Ascending aorta (tissue), 2 donors: ENCODE measurements at places on chromosomes 1 and 21. TPM values are rescaled to one million over a fixed set of nuclear protein-coding genes. Genes with fewer than 3 reads are reported as not detected.

SRGAP2B gene
- total RNA-seq, result 6.5 TPM

DNA sequence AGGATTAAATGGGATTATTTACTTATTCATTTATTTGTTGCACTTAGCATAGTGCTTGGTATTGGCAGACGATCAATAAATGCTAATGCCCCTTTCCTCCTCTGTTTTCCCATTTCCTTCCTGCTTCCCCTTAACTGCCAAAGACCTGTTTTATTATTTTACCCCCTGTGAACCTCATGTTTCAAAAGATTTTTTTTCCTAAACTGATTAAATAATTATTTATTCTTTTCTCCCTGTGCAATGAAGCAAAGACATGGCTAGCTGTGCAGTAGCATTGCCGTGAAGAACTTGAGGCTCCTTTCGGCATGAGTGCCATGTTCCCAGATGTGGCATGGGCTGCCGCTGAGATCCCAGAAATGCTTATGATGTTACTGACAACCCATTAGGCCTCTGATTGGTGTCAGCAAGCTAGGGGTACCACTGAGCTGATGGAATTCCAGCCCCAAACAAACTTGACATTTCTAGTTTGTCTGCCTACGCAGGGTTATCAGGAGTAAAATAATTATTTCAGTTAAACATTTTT is 266.4 kb upstream of the TMEM51 start:
- H3K27ac ChIP-seq, result no peak overlapping the region
- no peak for DNase-seq
- no peaks in the 10 kb centered on the region for H3K27me3 ChIP-seq

DNA sequence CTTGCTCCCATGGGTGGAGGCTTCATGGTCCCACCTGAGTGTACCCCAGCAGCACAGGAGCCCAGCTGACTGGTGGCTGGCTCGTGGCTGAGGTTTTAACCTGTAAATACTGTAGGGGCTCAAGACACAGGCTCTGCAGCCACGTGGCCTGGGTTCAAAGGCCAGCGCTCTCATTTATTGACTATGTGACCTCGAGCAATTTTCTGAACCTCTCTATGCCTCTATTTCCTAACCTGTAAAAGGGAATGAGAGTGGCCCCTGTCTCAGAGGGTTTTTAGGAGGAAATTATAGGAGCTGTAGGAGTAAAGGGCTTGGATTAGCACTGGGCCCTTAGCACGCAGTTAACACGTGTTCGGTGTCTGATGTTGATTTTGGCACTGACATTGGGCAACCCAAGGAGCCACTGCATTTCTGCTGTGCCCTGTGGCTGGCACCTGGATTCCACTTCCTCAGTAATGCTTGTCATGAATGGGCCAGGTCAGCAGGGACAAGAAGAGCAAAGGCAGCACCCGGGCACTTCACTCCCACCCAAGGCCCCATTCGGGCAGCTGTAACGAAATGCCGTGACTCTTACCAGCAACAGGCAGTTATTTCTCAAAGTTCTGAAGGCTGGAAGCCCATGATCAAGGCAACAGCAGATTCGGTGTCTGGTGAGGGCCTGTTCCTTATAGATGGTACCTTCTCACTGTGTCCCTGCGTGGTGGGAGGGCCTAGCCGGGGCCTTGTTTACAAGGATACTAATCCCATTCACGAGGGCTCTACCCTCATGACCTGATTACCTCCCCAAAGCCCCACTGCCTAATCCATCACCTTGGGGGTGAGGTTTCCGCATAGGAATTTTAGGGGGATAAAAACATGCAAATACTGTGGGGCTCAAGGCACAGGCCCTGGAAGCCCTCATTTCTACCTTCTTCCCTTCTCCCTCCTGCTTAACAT is 25.2 kb downstream of the ARHGEF10L start:
- peaks cover 64% of the 10 kb centered on the region for H3K4me1 ChIP-seq
- H3K27me3 ChIP-seq, result no peaks in the 10 kb centered on the region

- H3K27me3 ChIP-seq, result no peaks in the 10 kb centered on the region
- H3K4me1 ChIP-seq, result no peaks in the 10 kb centered on the region
- no peak overlapping the region for H3K27ac ChIP-seq
Observed at GRCh38 chr1:114145504-114146151, 8.0 kb downstream of the SYT6 start.

DNA sequence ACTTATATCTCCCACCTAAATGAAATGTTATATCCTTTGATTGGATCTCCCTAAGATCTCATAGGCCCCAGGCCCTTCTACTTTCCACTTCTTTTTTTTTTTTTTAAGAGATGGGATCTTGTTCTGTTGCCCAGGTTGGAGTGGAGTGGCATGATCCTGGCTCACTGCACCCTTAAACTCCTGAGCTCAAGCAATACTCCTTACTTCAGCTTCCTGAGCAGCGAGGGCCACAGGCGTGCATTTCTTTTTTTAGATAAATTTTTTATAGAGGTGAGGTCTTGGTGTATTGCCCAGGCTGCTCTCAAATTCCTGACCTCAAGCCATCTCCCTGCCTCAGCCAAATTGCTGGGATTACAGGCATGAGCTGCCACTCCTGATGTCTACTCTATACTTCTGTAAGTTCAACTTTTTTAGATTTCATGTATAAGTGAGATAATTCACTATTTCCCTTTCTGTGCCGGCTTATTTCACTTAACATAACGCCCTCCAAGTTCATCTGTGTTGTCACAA is 987.5 kb upstream of the NCAM2 start:
- H3K4me3 ChIP-seq, result no peak overlapping the region
- H3K27me3 ChIP-seq, result no peaks in the 10 kb centered on the region
- H3K4me1 ChIP-seq, result no peaks in the 10 kb centered on the region
- no peak overlapping the region for H3K27ac ChIP-seq
- DNase-seq, result no peak
- no peaks in the 10 kb centered on the region for H3K36me3 ChIP-seq

GRCh38 chr1:208461680-208462079 is 217.5 kb upstream of the PLXNA2 start:
- H3K27ac ChIP-seq, result no peak overlapping the region
- no peaks in the 10 kb centered on the region for H3K27me3 ChIP-seq
- no peak for DNase-seq
- H3K4me3 ChIP-seq, result no peak overlapping the region
- H3K36me3 ChIP-seq, result no peaks in the 10 kb centered on the region
- no peaks in the 10 kb centered on the region for H3K4me1 ChIP-seq

DNA sequence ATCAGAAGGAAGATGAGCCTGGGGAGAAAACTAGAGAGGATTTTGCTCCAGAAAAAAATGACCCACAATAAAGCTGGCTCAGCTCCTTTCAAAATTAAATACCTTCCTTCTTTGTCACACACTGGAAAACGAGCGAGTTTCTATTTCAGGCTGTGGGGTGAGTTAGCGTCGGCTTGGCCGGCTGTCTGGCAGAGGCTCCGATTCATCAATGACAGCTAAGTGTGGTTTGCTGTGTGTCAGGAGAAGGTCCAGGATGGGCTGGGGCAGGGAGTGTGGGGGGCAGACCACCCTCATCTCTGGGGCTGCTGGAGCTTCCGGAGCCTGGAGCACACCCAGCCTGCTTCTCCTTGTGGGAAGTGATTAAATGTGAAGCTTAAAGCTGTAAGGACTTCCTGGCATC is 120.2 kb downstream of the ETS2 start:
- peaks cover 35% of the 10 kb centered on the region for H3K4me1 ChIP-seq
- peak; percentile 42 for DNase-seq

DNA sequence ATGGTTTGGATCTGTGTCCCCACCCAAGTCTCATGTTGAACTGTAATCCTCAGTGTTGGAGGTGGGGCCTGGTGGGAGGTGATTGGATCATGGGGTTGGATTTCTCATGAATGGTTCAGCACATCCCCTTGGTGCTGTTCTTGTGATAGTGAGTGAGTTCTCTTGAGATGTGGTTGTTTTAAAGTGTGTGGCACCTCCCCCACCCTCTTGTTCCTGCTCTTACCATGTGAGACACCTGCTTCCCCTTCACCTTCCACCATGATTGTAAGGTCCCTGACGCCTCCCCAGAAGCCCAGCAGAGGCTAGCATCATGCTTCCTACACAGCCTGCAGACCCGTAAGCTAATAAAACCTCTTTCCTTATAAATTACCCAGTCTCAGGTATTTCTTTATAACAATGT is 55.8 kb downstream of the SUSD4 start:
- H3K27me3 ChIP-seq, result no peaks in the 10 kb centered on the region
- H3K36me3 ChIP-seq, result no peaks in the 10 kb centered on the region
- DNase-seq, result no peak
- no peak overlapping the region for H3K4me3 ChIP-seq
- H3K4me1 ChIP-seq, result no peaks in the 10 kb centered on the region
- no peak overlapping the region for H3K27ac ChIP-seq

KRTAP13-2 gene
- not detected for total RNA-seq

- no peak overlapping the region for H3K27ac ChIP-seq
- H3K36me3 ChIP-seq, result no peaks in the 10 kb centered on the region
- no peaks in the 10 kb centered on the region for H3K27me3 ChIP-seq
- no peaks in the 10 kb centered on the region for H3K4me1 ChIP-seq
Observed at GRCh38 chr1:4010284-4010683, 110.2 kb upstream of the C1orf174 start.

DNA sequence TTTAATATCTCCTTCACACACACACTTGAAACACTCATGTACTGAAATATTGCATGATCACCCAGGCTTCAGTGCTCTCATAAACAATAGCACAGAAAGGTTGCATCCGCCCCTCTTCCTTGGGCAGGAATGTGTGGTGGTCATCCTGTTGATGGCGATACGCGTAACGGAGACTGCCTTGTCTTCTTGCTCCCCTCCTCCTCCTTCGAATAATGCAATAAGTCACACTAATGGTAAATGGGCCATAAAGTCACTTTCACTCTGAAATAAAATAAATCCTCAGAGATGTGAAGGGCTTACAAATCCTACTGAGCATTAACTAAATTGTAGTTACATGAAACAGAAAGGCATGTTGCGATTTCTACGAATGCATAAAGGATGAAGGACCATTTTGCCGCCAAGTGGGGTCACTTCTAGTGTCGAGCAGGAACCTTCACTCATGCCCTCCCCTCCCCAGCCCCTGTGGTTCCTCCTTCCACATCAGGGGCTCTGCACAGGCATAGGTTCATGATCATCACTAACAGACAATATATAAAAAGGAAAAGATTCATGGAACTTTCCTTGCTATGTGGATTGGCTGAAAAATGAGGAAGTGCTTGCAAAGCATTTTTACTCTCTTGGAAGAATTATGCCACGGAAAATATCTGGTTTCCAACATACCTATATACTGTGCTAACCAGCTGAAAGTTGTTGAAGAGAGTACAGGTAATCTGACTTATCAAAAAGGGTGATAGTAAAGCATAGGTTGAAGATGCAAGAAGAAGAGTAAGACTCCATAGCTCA is 1.2 kb upstream of the PGBD5 start:
- H3K4me1 ChIP-seq, result no peaks in the 10 kb centered on the region
- no peak overlapping the region for H3K27ac ChIP-seq
- no peaks in the 10 kb centered on the region for H3K36me3 ChIP-seq
- DNase-seq, result no peak
- H3K27me3 ChIP-seq, result peaks cover 11% of the 10 kb centered on the region

DNA sequence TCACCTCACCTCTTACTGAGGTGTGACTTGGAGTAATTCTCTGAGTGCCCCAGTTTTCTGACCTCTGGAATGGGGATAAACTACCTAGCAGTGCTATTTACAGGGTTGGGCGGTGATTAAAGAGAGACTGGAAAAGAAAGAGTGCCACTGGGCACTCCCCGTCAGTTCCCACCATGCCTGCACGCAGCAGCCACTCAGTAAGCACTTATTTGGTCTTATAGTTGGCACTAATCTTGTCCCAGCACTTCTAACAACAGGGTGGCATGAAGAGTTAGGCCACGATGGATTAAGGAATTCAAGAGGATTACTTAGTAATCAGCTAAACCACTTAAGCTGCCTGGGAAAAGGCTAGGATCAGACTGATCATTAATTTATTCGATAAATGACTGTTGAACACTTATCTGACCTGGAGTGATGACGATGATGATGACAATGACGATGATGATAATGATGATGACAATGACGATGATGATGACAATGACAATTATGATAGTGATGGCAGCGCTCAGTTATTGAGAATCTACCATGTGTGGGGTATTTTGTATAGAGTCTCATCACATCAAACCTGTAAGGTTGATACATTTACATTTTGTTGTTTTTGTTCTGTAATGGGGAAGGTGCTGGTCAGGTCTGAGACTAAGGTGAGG is 5.4 kb downstream of the CITED4 start:
- no peak overlapping the region for H3K27ac ChIP-seq
- DNase-seq, result no peak
- H3K36me3 ChIP-seq, result no peaks in the 10 kb centered on the region
- peaks cover 21% of the 10 kb centered on the region for H3K4me1 ChIP-seq
- no peaks in the 10 kb centered on the region for H3K27me3 ChIP-seq
- no peak overlapping the region for H3K4me3 ChIP-seq

- H3K27me3 ChIP-seq, result no peaks in the 10 kb centered on the region
- H3K36me3 ChIP-seq, result no peaks in the 10 kb centered on the region
- H3K4me1 ChIP-seq, result no peaks in the 10 kb centered on the region
- peak overlapping the region; percentile 24 for H3K27ac ChIP-seq
- DNase-seq, result no peak
Observed at GRCh38 chr1:101259744-101260148, 22.9 kb downstream of the S1PR1 start.

DNA sequence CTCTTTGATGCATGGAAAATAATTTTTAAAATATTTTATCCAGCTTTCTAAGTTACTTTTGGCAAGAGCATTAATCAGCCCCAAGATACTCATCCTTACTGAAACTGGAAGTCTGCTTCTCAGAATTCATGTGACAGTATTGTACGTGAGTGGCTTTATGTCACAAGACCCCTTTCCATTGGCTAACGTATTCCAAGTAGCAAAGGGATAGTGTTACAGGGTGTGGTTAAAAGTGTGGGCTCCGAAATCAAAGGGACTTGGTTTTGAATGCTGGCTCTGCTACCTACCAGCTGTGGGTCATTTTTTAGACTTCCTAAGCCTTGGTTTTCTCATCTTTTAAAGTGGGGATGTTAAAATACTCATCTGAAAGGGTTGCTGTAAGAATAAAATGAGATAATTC is 91.7 kb downstream of the RHOU start:
- no peak overlapping the region for H3K27ac ChIP-seq
- H3K27me3 ChIP-seq, result no peaks in the 10 kb centered on the region
- no peak for DNase-seq
- no peaks in the 10 kb centered on the region for H3K36me3 ChIP-seq
- no peak overlapping the region for H3K4me3 ChIP-seq
- no peaks in the 10 kb centered on the region for H3K4me1 ChIP-seq

DNA sequence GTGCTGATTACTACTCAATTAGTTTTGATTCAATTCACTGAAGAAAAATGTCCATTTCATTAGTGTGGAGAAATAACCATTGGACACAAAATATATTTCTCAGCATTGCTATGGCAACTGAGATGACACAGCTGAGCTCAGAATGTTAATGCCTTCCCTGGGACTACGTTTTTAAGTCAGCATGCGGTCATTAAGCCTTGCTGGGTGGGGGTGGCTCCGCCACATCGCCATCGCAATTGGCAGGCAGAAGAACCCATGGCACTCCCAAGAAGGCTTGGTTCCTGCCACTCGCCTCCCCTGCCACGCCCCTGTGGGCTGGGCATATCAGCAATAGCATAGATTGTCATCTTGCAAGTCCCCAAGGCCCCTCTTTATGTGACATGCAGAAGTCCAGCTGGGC is 256.7 kb upstream of the CAMK1G start:
- H3K27me3 ChIP-seq, result no peaks in the 10 kb centered on the region
- no peak for DNase-seq
- H3K4me1 ChIP-seq, result no peaks in the 10 kb centered on the region
- H3K27ac ChIP-seq, result no peak overlapping the region
- H3K36me3 ChIP-seq, result no peaks in the 10 kb centered on the region

GRCh38 chr1:194024659-194025058 is 838.2 kb upstream of the B3GALT2 start:
- H3K4me3 ChIP-seq, result no peak overlapping the region
- no peaks in the 10 kb centered on the region for H3K4me1 ChIP-seq
- H3K27me3 ChIP-seq, result no peaks in the 10 kb centered on the region
- DNase-seq, result no peak
- H3K36me3 ChIP-seq, result no peaks in the 10 kb centered on the region
- H3K27ac ChIP-seq, result no peak overlapping the region

PPIAL4G gene
- not detected for total RNA-seq
